Adipocyte (in vitro differentiated cells): ENCODE measurements at places on chromosomes 7 and 10.

DNA sequence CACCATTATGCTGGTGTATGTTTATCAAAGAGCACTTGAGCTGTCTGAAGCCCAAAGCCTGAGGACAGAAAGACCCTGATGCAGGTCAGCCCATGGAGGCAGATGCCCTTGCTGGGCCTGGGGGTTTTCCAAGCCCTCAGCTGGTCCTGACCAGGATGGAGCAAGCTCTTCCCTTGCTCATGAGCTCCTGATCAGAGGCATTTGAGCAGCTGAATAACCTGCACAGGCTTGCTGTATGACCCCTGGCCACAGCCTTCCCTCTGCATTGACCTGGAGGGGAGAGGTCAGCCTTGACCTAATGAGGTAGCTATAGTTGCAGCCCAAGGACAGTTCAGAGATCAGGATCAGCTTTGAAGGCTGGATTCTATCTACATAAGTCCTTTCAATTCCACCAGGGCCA lies 13.0 kb downstream of the AQP1 start:
- DNase-seq: no peak

DNA sequence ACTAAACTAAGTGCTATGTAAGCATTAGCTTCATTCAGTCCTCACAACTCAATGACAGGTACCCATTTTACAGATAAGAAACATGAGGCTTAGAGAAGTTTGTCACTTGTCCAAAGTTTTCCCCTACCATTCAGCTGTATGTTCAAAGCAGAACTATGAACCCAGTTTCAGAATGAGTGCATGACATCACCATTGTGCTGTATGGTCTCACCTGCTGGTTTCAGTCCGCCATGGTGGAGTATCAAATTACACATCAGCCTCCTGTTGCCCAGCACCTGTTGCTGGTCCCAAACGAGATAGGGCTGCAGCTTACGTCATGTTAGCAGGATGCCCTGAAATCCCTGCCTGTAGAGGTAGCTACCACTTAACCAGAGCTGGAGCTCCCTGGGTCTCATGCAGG lies 95.0 kb downstream of the DYNC1I1 start:
- DNase-seq: no peak

GRCh38 chr10:7503190-7503589 lies 92.4 kb upstream of the SFMBT2 start:
- no peak for DNase-seq

GRCh38 chr10:89644967-89645741 lies at the start of gene PANK1:
Gene PANK1 (minus strand): TSS chr10:89645242. CDS start chr10:89644891, 351 bp downstream.
- DNase-seq: peak; percentile 93

DNA sequence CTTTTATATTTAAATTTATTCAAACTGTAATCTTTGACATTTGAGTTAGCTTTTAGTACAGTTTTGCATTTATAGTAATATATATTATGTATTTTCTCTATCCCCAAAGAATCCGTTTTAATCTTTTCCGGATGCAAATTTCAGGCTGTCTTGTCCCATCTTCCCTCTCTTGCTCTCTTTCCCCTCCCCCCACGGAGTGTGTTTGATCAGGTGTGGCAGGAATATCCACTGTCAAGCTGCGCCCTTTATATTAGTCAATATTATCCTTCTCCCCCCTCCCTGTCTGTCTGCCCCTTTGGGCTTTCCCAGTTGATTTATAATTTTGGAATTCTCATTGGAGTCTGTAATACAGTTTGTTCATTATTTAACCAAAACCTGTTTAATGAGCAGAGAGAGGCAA lies 19.0 kb downstream of the GBF1 start:
- no peak for DNase-seq

- DNase-seq: no peak
These were observed 81.6 kb downstream of the CRTAC1 start for GRCh38 chr10:97948822-97949221.

- peak; percentile 72 for DNase-seq
These were observed 80.8 kb upstream of the KLF14 start for GRCh38 chr7:130814778-130815335.

DNA sequence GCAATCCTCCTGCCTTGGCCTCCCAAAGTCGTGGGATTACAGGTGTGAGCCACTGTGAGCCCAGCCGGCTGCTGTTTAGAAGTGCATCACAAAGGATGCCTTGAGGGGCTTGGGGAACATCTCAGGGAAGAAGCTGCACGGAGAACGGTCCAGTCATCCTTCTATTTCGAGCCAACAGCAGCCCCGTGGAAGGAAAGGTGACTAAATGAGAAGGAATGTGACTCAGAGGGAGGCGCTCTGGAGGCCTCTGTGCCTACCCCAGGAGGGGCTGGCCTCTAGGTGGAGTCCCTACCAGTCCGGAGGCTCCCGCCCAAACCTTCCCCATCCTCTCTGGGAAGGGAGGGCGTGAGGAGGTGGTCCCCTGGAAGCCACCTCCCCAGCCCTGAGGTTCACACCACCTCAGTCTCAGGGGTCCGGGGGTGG lies 76.2 kb downstream of the CTBP2 start:
- peak; percentile 87 for DNase-seq

DNA sequence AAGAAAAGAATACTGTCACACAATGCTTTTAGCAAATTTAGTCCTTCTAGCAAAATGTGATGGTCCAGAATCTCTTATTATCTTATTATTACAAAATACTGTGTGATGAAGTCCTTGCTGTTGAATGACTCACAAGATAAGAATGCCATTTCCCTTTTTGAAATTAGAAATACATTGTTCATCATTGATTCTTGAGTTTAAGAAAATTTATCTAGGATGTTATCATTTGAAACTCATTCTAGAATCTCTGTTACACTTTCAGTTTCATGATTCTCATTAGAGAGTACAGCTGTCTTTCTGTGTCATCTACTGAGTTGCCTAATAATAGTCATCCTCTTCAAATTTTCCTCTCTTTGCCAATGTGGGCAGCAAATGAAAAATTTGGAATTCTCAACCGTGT lies 9.6 kb downstream of the ZKSCAN5 start:
- DNase-seq: peak; percentile 21

DNA sequence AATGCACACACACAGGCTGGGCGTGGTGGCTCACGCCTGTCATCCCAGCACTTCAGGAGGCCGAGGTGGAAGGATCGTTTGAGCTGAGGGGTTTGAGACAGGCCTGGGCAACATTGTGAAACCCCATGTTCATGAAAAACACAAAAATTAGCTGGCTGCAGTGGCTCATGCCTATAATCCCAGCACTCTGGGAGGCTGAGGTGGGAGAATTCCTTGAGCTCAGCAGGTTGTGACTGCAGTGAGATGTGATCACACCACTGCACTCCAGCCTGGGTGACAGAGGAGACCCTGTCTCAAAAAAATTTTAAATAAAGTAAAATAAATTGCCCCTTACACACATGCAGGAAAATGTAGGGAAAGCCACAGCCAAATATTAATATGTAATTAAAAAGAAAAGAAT lies 44.1 kb downstream of the RNF32 start:
- no peak for DNase-seq

GRCh38 chr7:43513251-43513650 lies 69.7 kb upstream of the STK17A start:
- DNase-seq: no peak

DNA sequence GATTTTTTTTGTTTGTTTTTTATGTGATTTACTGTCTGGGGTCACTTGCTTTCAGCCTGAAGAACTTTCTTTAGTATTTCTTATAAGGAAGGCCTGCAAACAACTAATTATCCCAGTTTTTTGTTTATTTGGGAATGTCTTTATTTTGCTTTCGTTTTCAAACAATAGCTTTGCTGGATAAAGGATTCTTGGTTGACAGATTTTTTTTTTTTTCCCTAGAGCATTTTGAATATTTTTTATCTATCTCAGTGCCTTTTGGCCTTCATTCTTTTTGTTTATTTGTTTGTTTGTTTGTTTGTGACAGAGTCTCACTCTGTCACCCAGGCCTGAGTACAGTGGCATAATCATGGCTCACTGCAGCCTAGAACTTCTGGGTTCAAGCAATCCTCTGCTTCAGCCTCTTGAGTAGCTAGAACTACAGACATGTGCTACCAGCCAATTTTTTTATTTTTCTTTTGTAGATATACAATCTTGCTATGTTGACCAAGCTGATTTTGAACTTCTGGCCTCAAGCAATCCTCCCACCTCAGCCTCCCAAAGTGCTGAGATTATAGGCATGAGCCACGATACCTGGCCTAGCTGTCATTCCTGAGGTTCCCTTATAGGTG lies 46.3 kb upstream of the FZD9 start:
- no peak for DNase-seq

GRCh38 chr7:81845744-81846241 lies 75.9 kb upstream of the HGF start:
- peak; percentile 29 for DNase-seq

GRCh38 chr10:79942261-79943185 lies 6.4 kb downstream of the SFTPD start:
- no peak for DNase-seq

DNA sequence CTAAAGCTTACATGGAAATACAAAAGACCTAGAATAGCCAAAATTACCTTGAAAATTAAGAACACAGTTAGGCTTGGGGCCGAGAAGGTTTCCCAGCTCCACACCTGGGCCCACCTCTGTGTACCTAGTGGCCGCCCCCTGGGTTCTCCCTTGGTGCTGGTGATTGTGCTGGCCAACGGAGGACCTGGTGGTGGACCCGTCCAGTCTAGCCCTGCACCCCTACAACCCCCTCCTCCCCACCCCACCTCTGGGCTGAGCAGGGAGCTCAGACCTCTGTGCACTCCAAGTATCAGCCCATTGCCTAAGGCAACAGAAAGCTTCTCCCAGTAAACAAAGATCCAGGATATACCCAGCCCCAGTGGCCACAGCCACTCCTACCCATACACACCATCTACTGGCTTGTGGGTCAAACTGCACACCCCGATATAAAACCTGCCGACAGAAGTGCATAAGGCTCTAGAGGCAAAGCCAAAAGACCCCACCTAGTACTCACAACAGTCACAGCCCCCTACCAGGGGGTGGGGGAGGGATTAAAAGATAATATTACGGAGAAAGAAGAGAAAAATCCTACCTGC lies 105.0 kb upstream of the DIP2C start:
- peak; percentile 24 for DNase-seq

GRCh38 chr7:5179756-5180155 lies 10.3 kb upstream of the WIPI2 start:
- no peak for DNase-seq

DNA sequence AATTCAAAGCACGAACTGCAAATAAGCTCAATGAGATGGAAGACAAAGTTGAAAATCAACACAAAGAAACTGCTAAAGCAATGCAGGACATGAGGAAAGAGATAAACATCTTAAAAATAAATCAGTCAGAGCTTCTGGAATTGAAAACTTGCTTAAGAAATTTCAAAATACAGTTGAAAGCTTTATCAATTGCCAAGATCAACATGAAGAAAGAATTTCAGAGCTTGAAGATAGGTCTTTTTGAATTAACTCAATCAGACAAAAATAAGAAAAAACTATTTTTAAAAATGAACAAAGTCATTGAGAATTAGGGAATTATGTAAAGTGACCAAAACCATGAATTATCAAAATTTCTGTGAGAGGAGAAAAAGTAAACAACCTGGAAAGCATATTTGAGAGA lies 218.1 kb downstream of the CTNNA3 start:
- no peak for DNase-seq

DNA sequence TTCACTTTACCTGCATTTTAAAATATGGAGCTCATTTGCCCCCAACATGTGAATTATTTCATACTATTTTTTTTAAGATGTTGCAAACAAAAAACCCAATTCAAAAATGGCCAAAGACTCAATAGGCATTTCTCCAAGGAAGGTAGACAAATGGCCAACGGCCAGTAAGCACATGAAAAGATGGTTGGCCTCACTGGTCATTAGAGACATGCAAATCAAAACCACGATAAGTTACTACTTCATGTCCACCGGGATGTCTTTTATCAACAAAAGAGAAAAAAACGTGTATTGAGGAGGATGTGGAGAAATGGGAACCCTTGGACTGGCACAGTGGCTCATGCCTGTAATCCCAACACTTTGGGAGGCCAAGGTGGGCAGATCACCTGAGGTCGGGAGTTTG lies 3.4 kb upstream of the CTBP2 start:
- DNase-seq: no peak

- DNase-seq: no peak
These were observed 171.0 kb downstream of the SEM1 start for GRCh38 chr7:96538632-96539031.

GRCh38 chr10:17847585-17848296 lies 38.6 kb downstream of the MRC1 start:
- peak; percentile 78 for DNase-seq

DNA sequence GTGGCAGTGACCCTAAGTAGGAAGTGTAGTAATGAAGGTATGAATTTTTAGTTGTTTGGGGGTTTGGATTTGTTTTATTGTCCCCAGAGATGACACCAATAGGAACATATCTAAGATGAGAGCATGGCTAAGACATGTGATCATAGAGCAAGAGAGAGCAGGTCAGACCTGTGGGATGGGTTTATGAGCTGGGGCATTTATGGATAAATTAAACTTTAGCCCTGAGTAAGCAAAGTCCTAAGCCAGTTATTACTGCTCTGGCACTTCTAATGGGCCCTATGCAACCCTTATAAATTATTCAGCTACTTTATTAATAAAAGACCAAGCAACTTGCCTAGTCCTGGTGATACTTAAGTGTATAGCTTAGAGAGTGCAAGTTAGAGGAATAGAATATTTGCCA lies 85.1 kb downstream of the LRRC4 start:
- no peak for DNase-seq

- no peak for DNase-seq
These were observed 25.4 kb downstream of the CFTR start for GRCh38 chr7:117505238-117505637.

DNA sequence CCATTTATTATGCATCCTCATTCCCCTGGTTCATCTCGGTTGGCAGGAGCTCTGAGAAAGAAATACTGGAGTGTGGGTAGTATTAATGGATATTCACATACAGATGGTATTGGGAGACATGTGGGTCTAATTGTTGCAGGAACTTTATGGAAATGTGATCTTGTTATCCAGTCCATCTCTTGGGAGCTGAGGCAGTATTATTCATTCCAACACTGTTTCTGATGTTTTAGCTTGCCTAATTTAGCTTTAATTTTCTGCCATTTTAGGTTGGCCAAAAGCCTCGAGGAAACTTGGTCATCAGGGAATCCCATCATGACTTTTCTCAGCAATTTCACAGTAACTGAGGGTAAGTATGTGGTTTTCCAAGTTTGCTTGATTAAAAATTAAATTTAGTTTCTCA lies 125.7 kb downstream of the ABCA13 start:
- DNase-seq: no peak

GRCh38 chr10:12350925-12351324 lies 1.6 kb downstream of the CAMK1D start:
- no peak for DNase-seq

DNA sequence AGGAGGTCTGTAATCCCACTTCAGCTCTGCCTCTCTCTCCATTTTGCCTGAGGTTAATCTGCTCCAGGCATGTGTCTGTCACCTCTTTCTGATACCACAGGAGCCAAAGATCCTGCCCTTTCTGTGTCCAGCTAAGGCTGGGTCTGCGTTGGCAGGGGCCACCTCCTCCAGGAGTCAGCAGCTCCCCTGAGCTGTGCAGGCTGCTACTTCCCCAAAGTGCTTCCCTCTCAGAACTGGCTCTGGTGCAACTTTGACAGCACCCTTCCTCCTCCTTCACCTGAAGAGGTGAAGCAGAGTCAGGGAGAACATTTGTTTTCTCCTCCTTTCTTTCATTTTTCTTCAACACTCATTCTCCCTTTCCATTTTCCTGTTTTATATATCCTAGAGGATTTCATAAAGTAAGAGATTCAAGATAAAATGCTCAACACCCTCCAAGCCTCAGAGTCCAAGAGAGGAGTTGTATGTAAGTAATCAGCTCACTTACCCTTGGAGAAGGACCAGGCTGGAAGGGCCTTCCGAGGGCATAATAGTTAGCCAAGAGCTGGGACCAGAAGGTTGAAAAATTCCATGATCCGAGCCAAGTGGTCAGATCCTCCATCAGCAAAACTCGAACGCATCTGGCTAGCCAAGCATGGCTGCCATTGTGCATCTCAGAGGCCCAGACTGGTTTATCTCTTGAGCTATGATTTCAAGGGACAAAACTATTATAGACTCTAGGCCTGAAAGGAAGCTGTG lies 257.3 kb downstream of the PTEN start:
- DNase-seq: no peak
